ENCODE measurements at places on chromosomes 6 and 20.
A peak's percentile ranks its signal among the peaks of the same experiment; 100 is the strongest.

DNA sequence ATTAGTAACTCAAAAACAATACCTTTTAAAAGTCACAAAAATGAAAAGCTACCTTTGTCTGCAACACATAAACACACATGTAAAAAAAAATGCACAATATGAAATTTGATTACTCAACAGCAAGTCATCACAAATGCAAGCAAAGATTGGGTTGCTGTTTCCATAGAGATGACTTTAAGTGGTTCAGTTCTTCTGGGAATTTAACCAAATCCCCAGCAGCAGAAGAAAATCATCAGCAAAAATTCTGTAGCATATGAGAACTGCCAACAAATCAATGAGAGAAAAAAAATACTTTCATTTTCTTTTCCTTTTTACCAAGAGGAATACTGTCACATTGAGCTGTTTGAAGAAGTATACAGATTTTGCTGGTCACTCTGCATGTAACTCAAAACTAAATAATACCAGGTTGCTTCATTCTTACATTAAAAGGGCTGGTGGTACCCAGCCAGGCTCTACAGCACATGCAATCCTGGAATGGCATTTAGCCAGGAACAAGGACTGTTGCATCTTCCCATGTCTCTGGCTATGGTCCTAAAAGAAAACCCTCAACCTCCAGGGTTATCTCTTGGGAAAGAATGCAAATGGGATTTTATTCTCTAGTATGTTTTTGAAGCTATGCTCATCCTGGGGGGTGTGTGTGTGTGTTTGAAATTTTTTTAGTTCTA is 158.3 kb downstream of the OPRM1 start:
- DNase-seq = peak; percentile 3

DNA sequence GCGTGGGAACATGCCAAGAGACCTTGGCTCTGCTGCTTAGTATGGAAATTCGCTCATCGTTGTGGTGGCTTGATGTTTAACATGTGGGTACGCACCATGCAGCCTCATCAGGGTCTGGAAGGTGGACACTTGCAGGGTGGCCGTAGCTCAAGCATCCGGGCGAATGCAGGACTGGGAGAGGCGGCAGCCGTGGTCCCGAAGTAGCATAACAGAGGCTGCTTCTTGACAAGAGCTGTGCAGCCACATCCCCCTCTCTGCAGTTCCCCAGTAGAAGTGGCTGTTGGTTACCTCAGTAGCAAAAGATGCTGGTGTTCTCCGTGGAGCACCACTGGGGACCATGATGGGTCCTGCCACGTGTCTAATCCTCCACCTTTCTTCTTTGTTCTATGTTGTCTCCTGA is 195.0 kb downstream of the THBS2 start:
- DNase-seq = no peak

DNA sequence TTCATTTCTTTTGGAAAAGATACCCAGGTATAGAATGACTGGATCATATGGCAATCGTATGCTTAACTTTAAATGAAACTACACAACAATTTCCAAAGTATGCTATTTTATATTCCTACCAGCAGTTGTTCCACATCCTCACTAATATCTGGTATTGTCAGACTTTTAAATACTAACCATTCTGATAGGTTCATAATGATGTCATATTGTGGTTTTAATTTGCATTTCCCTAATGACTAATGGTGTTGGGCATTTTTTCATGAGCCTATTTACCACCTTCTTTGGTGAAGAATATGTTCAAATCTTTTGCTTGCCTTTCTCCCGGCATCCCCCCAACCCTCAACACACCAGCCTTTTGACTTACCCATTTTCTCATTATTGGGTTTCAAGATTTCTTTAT is 96.2 kb upstream of the HMGN3 start:
- DNase-seq = no peak

- DNase-seq = no peak
Observed at GRCh38 chr20:56447227-56447626, 21.2 kb upstream of the RTF2 start.

DNA sequence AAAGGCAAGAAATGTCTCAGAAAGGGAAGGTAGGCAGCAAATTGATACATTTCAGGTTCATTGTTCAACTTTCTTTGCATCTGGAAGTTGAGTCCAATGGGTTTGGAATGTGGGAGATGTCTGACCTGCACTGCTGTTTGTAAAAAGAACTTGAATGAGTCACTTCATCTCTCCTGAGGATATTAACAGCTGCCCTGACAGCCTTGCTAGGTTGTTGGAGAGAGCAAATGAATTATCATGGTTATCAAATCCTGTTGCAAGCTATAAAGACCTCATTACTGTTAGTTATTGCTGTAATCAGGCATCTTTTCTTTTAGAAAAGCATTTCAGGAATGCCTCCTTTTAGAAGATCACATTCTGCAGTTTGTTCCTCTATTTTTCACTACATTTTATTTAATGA is 23.0 kb upstream of the FLRT3 start:
- peak; percentile 60 for DNase-seq

GRCh38 chr20:2335096-2335870 is 39.5 kb downstream of the TGM3 start:
- DNase-seq = no peak

DNA sequence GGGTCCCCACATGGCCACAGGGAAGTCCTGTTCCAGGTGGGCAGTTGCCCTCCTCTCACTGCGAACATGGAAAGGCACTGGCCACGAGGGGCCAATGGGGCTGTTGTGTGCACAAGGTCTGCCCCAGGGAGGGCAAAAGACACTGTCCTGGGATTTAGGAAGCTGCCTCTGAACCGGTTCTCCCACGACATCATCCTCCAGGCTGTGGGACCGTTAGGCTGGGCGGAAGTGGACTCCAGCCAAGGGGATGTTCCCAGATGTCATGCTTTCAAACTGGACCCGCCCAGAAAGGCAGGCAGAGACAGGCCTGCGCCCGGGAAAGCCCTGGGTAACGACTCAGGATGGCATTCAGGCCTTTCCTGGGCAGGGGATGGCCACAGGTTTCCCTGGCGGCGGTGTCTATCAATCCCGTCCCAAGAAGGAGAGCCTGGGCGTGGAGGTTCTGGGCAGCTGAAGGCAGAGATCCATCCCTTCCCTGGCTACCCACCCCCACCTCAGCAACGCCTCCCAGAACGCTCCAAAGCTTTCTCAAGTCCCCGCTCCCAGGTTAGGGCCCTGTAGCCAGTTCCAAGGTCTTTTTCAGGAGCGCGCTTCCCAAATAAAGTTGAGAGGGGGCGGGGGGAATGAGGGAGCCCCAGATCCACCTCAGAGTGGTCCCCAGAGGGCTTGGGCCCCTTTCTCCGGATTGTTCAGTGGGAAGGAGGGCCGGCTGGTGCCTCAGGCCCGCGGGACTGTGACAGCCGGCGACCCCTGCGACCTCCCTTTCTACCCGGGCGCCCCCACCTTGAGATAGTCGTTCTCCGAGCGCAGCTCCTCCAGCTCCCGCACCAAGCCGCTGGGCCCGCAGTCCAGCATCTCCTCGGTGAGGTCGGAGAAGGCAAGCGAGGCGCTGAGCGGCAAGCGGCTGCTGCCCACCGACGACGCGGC is 13.8 kb upstream of the TLDC2 start:
- DNase-seq = peak; percentile 51

All from skeletal muscle cell (primary cell).